ENCODE measurements at places on chromosomes 5 and 9.

DNA sequence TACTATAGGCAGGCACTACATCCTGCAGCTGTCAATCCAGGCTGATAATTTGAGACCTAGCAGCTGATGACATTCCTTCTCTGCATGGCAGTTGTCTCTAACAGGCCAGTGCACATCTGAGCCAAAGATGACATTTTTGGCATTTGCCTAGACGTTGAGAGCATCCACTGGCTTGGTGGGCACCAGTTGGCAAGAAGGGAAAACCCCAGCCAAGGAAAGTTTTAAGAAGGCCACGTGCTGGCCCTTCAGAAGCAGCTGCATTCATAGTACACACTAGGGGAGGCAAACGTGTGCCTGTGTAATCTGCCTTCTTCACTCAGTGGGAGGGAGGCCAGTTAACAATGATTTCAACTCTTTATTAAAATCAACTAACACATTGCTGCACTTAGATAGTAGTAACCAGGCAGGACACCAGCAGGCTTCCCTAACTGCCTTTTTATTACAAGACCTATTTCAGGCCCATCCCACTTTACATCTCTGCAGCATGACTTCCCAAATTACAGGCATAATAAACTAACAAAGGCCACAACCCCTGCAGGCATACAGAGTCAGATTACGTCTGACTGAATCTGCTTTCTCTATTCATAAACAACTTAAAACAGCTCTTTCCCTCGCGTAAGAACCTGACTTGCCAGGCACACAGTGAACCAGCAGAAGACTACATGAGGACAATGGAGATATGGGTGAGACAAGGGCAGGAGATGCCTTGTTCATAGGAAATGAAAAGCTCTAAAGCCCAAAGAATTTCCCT is 576.3 kb downstream of the PDE4D start:
- no peak for DNase-seq

- peak; percentile 84 for DNase-seq
Measured at GRCh38 chr5:91307048-91307447, 76.1 kb downstream of the ARRDC3 start.

- DNase-seq, result peak; percentile 95
Measured at GRCh38 chr5:134527156-134527960, 1.9 kb downstream of the JADE2 start.

DNA sequence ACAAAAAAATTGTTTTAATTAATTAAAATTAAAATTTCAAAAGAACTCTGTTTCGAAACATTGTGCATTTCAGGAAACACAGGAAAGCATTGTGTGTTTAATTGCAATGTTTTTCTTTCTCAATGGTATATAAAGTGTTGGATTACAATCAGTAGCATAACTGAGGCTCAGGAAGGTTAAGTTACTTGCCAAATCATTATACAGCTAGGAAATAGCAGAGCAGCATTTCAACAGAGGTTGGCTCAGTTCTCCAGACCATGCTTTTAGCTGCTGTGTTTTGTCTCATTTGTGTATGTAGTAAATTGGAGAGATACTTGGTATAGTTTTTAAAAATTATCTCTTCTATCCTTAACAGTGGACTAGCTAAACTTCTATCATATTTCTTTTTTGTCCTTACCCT is 30.0 kb upstream of the CAMLG start:
- DNase-seq, result no peak

DNA sequence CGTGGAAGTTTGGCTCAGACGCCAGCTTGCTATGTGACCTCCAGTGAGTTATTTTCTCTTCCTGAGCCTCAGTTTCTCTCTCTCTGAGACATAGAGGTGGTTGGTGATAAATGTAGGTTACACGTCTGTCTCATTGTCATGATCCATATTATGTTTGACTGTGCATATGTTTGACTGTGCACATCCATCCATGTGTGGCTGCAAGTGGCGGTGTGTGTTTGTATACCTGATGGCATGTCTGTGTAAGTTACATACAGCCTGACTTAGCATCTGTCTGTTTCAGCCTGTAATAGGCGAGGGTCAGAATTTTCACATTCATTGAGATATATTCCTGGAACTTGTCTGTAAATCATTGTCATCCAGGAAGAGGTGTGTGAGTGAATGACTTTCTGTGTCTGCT is 3.3 kb downstream of the SPARC start:
- DNase-seq, result no peak

GRCh38 chr5:139335811-139336210 is 5.8 kb upstream of the PAIP2 start:
- DNase-seq, result no peak

DNA sequence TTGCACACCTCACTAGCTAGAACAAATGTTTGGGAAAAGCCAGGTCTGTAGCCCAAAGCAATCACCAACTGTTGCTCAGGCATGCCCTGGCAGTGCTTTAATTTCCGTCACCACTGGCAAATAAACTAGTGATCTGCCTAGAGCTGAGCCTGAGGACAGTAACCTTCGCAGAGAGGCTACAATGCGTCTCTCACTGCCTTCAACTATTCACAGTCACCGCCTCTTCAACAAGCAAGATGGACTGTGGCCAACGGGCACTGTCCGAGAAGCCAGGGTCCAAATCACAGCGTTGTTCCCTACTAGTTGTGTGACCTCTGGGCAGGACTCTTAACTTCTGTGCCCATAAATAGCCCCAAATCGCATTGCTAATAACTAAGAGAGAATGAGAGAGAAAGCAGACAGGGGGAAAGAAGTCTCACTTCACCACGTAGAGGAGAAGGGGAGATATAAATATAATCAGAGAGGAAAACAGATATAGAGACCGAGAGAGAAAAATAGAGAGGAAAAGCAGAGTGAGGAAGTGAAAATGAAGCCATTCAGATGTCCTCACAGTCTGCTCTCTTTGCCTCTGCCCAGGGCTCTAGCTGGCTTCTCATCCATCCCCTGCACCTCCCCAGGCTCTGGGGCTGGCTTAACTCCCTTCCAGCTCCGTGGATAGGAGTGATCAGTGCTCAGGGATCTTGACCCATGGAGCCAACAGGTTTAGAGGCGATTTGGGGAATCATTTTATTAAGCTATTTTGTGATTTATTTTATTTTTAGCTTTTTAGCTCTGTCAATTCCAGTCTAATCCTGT is 157.9 kb downstream of the ZDHHC21 start:
- no peak for DNase-seq

- DNase-seq, result no peak
Measured at GRCh38 chr5:57186194-57186593, 12.3 kb downstream of the GPBP1 start.

GRCh38 chr5:169183576-169183975 is 117.4 kb downstream of the SLIT3 start:
- no peak for DNase-seq

- DNase-seq, result peak; percentile 84
Measured at GRCh38 chr5:67165526-67166459, 30.8 kb downstream of the CD180 start.

- no peak for DNase-seq
Measured at GRCh38 chr5:74497706-74498105, 142.8 kb downstream of the ENC1 start.

DNA sequence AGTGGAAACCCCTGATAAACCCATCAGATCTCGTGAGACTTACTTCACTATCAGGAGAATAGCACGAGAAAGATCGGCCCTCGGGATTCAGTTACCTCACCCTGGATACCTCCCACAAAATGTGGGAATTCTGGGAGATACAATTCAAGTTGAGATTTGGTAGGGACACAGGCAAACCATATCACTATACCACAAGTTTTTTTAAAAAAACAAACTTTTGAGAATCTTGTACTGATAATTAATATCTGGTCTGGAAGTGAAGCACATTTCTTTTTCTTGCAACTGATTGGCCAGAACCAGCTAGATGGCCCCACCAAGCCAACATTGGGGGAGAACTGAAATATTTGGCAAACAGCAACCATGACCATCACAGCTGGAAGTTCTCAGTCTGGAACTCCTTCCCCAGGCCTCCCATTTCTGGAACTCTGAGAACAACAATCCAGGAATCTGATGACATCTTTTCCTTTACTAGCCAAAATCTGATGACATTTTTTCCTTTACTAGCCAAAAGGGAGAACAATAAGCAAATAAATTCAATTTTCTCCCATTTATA is 51.8 kb upstream of the CDKN2B start:
- DNase-seq, result no peak

GRCh38 chr9:19133549-19134345 is 6.5 kb upstream of the PLIN2 start:
- DNase-seq, result no peak

GRCh38 chr5:38265546-38266179 is 7.3 kb downstream of the EGFLAM start:
- DNase-seq, result no peak

- DNase-seq, result no peak
Measured at GRCh38 chr9:101650142-101650541, 55.4 kb upstream of the PPP3R2 start.

DNA sequence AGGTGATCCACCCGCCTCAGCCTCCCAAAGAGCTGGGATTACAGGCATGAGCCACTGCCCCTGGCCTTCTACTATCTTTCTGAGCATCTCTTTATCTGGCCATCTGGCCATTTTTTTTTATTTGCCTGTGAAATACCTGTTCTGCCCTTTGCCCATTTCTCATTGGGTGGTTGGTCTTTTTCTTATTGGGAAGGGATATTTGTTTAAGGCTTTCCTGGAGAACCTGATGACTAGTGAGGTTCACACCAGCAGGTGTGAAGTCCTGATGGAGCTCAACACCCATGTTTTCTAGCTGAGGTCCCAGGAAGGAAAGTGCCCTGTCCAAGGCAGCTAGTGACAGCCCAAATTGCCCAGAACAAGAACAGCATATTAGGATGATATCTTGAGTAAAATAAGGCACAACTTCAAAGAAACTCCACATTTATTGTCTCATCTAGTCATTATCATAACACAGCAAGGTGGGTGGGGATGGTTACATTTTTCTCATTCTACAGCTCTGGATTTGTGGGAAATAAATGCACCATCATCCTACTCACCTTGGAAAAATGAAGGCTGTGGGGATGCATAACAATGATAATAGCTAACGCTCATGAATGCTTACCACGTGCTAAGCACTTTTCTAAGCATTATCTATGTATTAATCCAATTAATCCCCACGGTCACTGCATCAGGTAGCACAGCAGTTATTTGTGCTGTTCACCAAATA is 20.3 kb downstream of the SLC36A3 start:
- no peak for DNase-seq

GRCh38 chr9:36170531-36170930 is 1.3 kb downstream of the CCIN start:
- DNase-seq, result no peak

DNA sequence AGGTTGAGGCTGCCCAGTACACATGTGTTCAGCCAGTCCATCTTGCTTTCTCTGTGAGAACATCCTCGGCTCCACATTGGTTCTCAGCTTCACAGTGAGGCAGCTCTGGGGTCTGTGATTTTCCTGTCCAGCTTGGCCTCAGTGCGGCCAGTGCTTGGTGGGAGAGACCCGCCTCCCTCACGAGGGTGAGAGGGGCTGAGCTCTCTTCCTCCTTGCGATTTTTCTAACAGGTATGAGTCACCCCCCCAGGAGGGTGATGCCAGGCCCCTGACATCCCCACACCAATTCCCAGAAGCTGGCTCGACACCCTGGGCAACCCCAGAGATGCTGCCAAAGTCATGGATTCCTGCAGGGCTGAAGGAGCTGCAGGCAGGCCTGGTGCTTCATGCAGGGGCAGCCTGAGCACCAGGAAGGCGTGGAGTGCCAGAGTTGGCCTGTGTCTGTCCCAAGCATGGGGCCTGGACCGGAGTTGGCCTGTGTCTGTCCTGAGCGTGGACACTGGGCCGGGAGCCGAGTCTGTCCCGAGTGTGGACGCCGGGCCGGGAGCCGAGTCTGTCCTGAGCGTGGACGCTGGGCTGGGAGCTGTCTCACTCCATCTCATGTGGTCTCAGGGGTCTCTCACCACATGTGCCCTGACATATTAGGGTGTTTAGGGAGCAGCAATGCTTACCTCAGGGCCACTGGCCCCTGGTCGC is 408.6 kb upstream of the IRX4 start:
- no peak for DNase-seq

- no peak for DNase-seq
Measured at GRCh38 chr5:76524868-76525267, 98.3 kb downstream of the F2RL2 start.

- DNase-seq, result no peak
Measured at GRCh38 chr5:137563646-137564397, 64.7 kb upstream of the SPOCK1 start.

DNA sequence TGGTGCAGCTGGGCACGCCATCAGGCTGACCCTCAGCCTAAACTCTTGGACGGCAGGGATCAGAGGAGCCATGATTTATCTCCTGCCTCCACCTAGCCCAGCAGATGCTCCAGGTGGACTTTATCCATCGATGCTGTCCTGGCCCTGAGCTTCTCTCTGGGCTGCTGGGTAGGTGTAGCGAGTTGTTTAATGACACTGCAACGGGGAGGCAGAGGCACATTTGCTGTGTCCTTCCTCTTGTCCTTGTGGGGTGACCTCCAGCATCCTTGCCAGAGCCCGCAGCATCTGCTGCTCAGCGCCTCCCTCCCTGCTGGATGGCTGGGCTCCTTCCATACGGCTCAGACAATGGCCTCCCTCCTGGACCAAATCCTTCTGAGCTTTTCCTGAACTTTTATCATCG is 103.1 kb upstream of the IRX4 start:
- DNase-seq, result no peak

DNA sequence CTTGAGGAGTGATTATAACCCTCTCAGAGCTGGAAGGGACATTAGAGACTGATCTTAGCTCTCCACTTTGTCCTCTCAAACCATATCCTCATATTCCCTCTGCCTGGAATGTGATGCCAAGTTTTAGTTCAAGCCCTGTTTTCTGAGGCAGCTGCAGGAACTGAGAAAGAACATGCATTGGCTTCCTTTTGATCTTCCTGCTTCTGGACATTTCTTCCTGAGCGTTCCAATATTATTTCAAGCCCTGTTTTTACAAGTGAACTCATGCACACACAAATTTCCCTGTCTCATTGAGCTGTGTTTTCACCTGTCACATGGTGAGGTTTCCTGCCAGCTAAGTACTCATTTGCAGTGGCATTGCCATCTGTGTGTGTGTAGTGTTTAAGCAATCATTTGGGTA is 17.0 kb downstream of the FOCAD start:
- no peak for DNase-seq

- no peak for DNase-seq
Measured at GRCh38 chr5:122258840-122259239, 53.2 kb upstream of the SNCAIP start.

- DNase-seq, result no peak
Measured at GRCh38 chr5:93053825-93054224, 527.2 kb downstream of the NR2F1-AS1 start.

DNA sequence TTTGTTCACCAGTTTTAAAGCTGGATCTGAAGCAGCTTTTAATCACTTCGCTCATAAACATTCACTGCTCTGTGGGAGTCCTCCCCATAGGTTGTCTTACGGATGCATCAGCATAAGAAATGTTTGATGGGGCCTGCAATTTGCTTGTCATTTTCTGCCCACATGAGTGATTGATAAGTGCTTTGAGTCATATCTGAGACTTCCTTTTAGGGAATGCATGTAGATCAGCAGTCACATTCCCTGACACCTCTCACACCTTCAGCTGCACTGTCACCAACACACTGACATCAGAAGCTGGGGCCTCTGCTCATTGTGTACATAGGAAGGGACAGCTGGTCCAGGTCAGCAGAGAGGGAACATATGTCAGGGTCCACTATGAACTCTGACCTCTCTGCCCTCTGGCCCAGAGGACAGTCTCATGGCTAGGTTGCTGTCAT is 84.1 kb upstream of the SPATA31D4 start:
- DNase-seq, result no peak
